ENCODE measurements at places on chromosomes 16 and 17.

DNA sequence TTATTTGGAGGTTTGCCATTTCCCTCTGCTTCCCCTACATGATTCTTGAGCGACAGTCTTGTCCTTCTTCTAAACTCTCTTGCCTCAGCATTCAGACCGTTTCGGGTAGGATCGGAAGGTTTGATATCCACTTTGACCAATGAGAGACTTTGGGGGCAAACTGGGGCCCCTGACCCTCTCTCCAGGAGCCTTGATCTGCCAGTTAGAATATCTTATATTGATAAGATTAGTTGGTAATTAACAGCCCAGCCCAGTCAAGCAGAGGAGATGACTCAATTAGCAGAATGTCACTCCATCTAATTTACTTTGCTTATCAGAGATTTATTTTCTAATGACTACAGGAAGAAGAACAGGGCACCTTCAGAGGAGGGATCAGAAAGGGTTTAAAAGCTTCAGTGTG lies 532.8 kb downstream of the XYLT1 start:
- DNase-seq: no peak

- DNase-seq: no peak
Measured at GRCh38 chr16:81591545-81591870, 146.9 kb downstream of the CMIP start.

DNA sequence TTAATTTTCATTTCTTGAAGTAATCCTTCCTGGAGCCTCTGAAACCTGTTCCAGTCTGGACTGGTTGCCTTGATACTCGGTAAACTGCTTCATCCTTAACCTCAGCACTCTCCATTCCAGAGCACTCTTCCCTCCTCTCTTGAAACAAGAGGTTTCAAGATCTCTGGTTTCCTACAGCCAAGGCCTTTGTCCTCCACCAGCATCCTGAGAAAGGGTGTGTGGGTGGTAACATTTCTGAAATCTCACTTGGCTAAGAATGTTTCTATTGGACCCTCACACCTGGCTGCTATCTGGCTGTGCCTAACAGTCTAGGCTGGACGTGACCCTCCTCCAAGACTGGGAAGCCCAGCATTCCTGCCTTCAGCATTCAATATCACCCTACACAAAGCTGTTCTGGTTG lies 99.7 kb downstream of the CYTH1 start:
- DNase-seq: no peak

GRCh38 chr16:79297296-79297695 lies 303.2 kb downstream of the MAF start:
- no peak for DNase-seq

DNA sequence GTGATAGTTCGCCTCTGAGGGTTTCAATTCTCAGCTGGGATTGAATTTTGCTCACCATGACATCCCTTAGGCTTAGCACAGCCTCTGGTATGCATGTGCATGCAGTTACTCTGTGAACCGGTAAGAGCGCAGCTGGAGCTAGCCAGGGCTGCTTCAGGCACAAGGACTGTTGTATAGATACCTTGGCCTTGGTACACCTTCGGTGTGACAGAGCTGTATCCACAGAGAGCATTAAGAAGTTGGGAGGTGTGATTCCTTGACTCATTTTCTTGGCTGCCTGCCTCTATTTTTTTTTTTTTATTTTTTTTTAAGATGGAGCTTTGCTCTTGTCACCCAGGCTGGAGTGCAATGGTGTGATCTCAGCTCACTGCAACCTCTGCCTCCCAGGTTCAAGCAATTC lies 2.2 kb upstream of the NUTF2 start:
- no peak for DNase-seq

- DNase-seq: peak; percentile 15
Measured at GRCh38 chr17:32323811-32324491, 18.0 kb downstream of the C17orf75 start.

- peak; percentile 62 for DNase-seq
Measured at GRCh38 chr17:48037036-48037837, at the start of gene COPZ2. TSS of gene COPZ2 (minus strand) at chr17:48037797. CDS start at chr17:48037777, 20 bp downstream.

DNA sequence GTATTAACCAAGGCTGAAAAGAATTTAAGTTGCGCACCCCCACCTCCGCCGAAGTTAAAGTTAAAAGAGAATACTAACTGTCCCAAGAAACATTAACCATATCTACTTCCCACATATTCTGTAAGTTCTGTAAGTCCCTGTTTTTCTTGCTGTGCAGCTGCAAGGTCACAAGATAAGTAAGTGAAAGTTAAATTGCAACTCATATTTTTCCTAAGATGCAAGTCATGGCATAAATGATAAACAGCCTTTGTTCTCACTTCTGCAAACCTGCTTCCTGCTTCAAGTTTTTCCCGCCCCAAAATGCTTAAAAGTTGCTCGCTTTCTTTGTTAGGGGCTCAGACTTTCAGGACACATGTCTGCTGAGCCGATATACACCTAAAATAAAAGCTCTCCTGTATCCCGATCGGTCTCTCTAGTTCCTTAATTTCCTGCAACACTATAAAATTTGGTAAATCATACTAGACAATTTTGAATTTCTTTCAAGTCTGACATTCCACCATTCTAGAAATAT lies 32.6 kb upstream of the ABCA9 start:
- DNase-seq: no peak

DNA sequence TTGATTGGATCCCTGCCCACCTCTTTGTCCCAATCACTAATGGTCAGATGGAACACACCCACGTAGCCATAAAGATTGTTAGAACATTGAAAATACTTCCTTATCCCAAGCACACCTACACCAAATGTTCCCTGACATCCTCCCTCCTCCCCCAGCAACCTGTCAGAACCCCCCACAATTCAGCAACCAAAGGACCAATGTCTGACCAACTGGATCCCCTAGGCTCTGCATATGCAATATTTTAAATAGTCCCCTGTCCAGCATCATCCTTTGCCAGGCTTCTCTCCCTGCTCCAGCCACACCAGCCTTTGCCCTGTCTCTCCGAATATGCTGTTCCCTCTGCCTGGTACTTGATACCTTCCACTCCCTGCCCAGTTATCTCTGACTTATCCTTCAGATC lies 54.9 kb upstream of the CES5A start:
- no peak for DNase-seq

GRCh38 chr17:66724581-66725341 lies 110.2 kb upstream of the CACNG5 start:
- DNase-seq: no peak

- no peak for DNase-seq
Measured at GRCh38 chr16:67760206-67760955, 41.3 kb upstream of the GFOD2 start.

DNA sequence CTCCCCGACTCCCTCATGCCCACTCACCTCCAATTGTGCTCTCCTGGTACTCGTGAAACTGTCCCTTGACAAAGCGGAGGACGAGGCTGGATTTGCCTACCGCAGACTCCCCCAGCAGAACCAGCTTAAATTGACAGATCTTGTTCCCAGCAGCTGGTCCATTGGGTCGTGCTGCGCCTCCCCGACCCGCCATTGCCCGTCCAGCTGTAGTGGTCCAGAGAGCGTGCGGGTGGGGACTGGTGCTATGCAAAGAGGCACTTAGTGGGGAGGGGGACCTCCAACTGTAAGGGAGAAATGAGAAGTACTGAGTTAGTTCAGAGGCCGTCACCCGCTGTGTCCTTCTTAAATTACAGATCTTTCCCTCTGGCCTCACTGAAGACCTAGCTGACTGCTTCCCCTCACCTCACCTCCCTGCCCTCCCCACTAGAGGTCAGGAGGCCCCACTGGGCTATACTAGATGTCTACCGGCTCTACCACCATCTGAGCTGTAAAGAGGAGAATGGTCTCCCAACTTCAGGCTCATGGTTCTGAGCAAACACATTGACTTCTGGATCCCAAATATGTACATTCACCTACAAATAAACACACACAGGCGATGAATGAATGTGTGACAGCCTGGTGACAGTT lies 7.8 kb downstream of the HSPB9 start:
- DNase-seq: no peak

GRCh38 chr17:45197555-45198334 lies 23.9 kb upstream of the FMNL1 start:
- DNase-seq: peak; percentile 84

GRCh38 chr16:58440131-58440530 lies 47.9 kb downstream of the GINS3 start:
- no peak for DNase-seq

DNA sequence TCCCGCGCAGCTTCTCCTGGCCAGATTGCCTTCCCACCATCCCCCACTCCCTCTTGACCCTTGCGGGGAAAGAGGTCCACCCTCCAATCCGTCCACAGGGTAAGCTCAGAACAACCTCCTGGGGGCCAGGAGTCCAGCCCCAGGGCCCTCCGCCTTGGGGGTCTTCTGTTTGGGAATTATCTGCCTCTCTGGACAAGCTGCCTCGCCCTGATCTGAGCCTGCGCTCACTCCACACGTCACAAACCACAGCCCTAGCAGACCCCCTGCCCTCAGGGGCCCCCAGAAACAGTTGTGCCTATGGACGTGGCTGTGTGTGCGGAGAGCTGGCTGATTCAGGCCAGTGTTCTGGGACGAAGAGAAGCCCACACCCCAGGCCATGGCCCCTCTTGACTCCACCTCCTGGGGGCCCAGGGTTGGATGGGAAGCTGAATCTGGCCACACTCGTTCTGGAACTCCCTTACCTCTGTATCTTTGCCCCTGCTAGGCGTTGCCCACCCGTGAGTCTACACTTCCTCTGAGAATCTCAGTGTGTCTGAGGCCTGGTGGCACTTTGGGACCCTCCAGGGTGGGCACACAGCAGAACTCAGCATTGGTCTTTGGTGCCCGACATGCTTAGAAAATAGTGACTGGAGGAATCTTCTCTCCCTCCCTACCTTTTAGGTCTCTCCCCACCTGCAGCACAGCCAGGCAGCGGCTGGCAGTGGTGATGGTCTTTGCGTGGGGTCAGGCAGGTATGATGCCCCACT lies 119.9 kb upstream of the SMURF2 start:
- DNase-seq: no peak

DNA sequence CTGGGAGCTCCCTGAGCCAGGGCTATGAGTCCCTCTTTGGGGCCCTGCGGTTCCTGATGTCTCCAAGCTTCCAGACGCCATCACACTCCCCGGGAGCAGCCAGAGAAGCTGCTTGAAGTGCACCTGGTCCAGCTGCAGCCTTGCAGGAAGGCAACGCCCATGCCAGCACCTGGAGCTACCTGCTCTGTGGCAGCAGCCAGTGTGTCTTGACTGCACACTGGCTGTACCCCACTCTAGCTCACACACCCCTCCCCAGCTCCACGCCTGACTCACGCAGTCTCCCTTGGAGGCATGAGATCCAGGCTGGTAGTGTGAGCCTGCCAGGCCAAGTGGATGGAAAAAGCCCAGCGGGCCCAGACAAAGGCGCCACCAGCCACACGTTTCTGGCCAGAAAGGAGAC lies 63.3 kb downstream of the USP32 start:
- DNase-seq: no peak

- DNase-seq: no peak
Measured at GRCh38 chr17:17097763-17098345, 55.6 kb downstream of the MPRIP start.

DNA sequence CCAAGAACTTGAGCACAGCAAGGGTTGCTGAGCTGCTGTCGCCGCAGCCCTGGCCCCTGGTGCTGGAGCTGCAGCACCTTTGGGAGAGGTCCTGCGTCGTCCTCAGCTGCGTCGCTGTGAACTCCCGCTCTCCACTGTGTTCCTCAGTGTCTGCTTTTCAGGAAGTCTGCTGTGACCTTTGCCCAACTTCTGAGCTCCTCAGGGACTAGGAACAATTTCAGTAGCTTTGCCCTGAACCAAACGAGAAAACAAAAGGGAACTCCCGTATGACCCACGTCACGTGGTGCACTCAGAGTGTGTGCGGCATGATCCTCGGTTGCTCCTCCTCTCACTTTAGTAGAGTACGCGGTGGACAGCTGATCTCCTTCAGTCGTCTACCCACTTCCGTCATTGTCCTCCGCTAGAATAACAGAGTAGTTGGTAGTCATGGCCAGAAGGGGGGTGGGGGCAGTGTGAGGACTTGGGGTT lies 44.2 kb downstream of the WDR45B start:
- DNase-seq: peak; percentile 73

- no peak for DNase-seq
Measured at GRCh38 chr16:54657058-54657708, 273.5 kb upstream of the IRX5 start.

DNA sequence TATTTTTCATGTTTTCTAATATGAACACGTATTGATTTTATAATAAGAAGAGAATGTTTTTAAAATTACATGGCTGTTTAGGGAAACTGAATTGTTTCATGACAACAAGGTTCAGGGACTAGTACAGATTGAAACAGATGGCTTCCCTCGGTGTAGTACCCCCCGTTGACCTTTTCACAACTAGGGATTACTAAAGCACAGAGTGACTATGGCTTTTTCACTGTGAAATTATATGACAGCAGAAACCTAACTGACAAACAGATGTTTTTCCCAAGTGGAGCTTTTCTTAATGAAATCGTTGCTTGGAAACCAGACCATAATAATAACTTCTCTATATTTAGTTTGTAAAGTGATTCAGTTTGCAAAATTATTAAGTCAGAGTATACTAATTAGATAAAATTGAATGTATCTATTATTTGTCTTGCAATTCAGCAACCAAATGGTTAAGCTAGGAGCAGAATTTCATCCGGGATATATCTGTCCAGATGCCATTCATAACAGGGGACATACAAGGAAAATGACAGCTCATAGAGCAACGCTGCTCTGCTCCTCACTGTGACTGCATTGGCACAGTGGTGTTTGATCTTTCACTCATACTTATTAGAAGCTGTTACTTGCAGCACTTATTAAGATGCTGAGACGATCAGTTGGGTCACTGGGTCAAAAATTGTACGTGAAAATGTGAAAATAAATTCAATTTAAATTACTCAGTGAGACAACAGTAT lies 111.7 kb downstream of the TANGO6 start:
- no peak for DNase-seq

- DNase-seq: no peak
Measured at GRCh38 chr16:75702242-75702641, 981 bp upstream of the DUXB start.

DNA sequence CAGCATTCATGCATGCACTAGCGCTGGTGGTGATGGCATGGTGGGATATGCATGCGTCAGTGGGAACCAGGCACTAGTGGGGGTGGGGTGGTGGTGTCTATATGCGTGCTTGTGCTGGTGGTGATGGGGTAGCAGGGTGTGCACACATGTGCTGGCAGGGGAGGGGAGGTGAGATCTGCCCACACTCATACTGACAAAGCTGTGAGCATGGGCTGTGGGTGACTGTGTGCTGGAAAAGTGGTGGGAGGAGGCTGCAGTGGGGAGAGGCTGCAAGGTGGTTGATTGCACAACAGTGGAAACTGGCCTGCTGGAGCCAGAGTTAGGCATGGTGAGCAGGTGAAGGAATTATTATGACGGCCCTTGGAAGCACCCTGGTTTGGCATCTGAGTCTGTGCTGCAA lies 31.3 kb upstream of the TEKT1 start:
- no peak for DNase-seq
